ENCODE measurements at places on chromosomes 1 and 21.

DNA sequence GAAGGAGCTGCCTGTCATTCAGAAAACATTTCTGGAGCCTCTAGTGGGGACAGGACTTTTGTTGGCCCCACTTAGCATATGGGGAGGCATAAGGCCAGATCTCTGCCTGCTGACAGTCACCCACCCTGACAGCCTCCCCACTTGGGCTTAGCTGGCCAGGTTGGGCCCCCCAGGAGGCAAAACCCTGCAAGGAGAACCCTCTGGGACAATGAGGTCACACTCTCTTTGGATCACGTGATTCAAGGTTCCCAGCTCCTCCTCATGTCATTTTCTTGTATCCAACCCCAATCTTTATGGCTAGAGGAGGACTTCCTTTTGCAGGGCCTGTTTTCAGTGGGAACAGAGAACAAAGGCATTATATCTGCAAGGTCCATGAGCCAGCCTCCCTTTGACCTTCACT lies 60.0 kb downstream of the NAV1 start:
- DNase-seq, result no peak

GRCh38 chr1:184633785-184634184 lies 120.9 kb downstream of the EDEM3 start:
- no peak for DNase-seq

GRCh38 chr1:40648200-40648599 lies 17.3 kb downstream of the RIMS3 start:
- DNase-seq, result no peak

DNA sequence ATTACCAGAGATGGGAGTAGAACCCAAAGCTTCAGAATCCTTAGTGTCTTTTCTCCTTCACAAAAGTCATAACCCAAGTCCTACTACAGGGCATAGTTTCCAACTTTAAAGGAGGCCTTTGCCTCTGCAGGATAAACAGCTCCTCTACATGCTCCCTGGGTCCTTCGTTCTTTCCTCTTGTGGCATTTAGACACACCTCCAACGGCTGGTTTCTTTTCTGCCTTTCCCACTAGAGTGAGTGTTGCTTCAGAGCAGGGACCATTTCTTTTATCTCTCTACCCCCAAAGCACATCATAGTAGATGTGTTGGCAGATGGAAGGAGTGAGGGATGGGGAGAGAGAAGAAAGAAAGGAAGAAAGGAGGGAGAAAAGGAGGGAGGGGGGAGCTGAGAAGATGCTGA lies 144.7 kb upstream of the SPATA6 start:
- no peak for DNase-seq

GRCh38 chr1:175708787-175709186 lies 34.6 kb downstream of the TNR start:
- DNase-seq, result no peak

All from NCI-H774 (cell line).